ENCODE measurements at places on chromosomes 6 and 20.

DNA sequence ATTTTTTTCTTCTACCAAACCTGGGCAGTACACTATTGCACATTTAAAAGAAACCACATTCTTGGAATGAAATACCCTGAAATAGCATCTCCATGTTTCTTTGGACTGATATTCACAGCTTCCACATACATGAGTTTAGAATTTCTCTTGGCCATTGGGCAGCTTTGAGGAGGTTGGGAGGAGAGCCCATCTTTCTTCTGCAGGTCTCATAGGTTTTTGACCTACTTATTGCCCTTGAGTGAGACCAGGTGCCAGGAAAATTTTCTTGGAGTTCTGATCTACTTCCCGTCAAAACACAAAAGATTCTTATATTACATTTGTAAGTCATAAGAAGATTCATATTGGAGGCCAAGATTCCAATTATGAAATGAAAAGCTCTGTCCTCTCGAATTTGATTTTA lies 212.0 kb downstream of the IBTK start:
- DNase-seq, result no peak

DNA sequence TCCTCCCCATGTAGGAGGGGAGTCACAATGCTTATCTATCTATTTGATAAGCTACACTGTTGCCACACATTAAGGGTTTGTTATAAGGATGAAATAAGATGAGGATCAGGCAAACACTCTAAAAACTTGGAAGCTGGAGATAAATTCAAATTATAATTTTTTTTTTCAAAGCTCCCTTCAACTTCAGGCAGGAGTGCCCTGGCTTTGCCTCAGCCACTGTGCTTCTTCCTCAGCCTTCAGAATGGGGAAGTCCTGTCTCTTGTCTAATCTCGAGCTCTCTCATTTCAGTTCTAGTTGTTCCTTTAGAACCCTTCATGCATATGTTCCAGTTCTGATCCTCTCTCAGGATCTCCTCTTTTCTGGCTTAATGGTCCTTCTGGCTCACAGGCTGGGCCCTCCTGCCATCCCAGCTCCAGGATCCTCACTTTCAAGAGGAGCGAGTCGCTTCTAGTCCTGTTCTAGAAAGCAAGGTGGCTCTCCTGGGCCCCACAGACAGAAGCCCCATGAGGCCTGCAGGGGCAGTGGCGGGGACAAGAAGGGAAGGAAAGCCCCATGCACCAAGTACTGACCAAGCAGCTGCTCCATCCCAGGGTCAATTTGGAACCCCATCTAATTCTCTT lies 164.3 kb downstream of the VEGFA start:
- DNase-seq, result no peak

DNA sequence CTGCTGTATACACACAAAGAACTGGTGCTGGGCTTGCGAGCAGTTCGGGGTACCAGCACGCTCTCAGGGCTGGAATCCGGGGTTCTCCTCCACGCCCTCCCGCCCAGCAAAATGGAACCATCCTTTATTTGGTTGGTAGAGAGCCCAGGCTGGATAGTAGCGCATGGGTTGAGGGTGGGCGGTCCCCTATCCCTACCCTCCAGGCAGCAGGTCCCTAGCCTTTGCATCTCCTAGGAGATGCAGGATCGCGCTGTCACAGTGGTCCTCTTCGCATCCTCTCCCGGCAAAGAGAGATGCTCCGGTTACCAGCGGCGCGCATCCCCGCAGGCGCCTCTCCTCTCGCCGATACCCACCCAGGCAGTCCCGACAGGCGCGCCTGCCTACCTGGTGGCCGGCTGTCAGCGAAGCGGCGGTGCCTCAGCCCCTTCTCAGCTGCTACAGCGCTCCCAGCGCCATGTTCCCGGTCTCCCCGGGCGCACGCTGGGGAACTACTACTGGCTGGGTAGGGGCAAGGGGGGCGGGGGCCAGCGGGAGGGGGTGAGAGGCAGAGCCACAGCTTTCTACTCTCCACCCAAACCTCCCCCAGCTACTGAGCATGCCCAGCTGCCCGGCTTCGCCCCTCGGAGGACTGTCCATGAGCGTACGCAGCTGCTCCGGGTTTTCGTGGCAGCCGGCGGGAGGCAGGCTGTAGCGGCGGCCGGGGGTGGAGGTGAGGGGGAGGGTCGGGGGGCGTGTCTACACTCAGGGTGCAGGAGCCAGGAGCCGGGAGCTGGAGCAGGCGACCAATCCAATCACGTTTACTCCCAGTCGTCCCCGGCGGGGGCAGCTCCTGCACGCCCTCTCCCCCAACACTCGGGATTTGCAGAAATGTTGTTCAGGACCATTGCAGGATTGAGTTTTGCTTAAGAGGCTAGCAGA lies at the start of gene PAK5:
Gene PAK5, minus strand, starts transcription at position 699 of the 918 bp plus-strand sequence. CDS start 194,748 bp downstream, outside the sequence.
- DNase-seq, result peak; percentile 95

GRCh38 chr6:137729866-137730629 lies 137.0 kb upstream of the TNFAIP3 start:
- DNase-seq, result no peak

DNA sequence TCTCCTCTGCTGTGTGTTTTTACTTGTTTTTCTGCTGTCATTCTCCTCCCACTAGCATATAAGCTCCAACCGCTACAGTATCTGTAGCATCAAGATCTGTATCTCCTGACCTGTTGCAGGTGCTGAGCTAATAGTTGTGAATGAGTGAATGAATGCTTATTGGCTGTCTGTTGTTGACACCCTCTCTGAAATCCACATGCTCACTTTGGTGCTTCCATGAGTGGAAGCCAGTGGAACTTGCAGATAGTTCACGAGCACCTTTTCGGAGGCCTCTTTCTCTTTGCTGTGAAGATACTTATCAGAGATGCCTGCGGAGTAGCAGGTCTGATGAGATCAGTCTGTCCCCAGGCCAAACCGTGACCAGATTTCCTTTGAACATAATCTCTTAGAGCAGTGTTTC lies 117.3 kb downstream of the EYA2 start:
- DNase-seq, result no peak

- DNase-seq, result no peak
These were observed 390.2 kb downstream of the TENT5A start for GRCh38 chr6:81362246-81362645.

GRCh38 chr6:163392533-163392932 lies 22.0 kb upstream of the QKI start:
- DNase-seq, result no peak

Measured in SHP77 (cell line).